Activated CD4-positive, alpha-beta T cell treated with anti-CD3 and anti-CD28 coated beads, Interleukin-2, amount 50 U/mL, for 48 hours (primary cell): ENCODE measurements at places on chromosomes 7 and 10.

DNA sequence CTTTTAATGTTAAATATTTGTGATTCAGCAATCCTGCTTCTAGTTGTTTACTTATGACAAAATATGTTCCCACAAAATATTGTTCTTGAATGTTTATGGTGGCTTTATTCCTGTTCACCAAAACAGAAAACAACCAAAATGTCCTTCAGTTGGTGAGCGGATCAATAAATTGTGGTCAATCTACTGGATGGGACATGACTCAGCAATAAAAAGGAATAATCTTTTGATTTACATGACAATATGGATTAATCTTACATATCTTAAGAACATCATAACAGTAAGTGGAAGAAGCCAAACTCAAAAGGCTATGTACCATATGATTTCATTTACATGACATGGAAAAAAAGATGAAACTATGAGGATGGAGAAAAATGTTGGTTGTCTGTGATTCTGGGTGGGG lies 691.3 kb upstream of the GHITM start:
- no peak for DNase-seq

- DNase-seq: no peak
Observed at GRCh38 chr10:48751730-48752129, 67.1 kb downstream of the WDFY4 start.

GRCh38 chr10:119942973-119943372 lies 50.4 kb downstream of the SEC23IP start:
- no peak for DNase-seq

DNA sequence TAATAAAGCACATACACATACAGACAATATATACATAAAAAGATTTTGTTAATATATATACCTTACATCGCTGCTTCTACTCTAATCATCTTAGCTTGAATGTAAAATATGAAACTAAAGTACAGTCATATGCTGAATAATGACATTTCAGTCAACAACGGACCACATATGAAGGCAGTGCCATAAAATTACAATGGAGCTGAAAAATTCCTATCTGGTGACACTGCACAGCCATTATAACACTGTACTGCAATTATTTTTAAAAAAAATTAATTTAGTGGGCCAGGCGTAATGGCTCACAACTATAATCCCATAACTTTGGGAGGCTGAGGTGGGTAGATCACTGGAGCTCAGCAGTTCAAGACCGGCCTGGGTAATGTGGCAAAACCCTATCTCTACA lies 122.3 kb downstream of the JMJD1C start:
- no peak for DNase-seq

DNA sequence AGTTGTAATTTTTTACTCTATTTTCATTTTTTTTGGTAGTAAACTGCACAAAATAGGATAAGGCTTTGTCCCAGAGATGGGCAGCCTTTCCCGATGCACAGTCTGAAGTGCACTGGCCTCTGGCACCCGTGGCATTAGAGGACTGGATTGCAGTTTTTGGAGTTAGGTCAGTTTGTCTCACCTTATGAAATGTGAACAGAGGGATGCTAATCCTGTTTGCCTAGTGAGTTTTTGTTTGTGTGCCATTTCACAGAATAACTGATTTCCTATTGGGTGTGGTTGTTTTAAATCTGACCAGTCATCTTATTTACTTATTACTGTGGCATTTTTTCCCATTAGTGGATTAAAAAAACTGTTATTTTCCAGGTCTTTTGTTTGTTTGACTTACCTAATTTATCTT lies 109.5 kb upstream of the GATA3 start:
- no peak for DNase-seq

DNA sequence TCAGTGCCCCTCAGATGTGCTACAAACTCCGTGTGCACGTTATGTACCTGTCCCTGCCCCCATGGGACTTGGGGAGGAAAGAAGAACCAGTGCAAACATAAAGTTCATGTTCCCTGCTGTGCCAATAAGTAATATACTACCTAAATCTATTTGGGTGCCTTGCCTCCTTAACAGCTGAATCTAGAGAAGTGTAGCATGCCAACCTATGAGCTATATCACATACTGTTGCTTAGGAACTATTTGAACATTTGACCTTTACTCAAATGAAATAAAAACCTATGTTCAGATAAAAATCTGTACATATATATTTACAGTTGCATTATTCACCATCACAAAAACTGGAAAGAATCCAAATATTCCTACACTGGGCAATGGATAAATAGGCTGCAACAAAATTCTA lies 9.8 kb downstream of the POT1 start:
- no peak for DNase-seq

GRCh38 chr7:90671571-90671970 lies 75.5 kb downstream of the CDK14 start:
- DNase-seq: no peak

DNA sequence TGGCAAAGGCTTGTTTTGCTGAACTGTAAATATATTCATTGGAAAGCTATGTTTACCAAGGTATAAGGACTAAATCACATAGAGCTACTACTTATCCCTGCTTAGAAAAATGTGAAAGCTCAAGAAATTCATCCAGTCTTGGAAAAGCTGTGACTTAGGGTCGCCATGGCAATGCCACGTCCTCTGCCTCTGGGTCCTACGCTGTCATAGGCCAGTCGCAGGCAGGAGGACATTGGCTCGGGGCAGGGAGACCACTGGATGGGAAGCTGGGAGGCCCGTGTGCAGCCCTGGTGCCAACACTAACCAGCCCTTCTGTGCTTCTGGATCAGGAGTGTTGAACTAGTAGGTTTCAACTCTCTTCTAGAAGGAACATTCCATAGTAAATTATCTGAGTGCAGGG lies 67.3 kb upstream of the PDZD8 start:
- no peak for DNase-seq

DNA sequence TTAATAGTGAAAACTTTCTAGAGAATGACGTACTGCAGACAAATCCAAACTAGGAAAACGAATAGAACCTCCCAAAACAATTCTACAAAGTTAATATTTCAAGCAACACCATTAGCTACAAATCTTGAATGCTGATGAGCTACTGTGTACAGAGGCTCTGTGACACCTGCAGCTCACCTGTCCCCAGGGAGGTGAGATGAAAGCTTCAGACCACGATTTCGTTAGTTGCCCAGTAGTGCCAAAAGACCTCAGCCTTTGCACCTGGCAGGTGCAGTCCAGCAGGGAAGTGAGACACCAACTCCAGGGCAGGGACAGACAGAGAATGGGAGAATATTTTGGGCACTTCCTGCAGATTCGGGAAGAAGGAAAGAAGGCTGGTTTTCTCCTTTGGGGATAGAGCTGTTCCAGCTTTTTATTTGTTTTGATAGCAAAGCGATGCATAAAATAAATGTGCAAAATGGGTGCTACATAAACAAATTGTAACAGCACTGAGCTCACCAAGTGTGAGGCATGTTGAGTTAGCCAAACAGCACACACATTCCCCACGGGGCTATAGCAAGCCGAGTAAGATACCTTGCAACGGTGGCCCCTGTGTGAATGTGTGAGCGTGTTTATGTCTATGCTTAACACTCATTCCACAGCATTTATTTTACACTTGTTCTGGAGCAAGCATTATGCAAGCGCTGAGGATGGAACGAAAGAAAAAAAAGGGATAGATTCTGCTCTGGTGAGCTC lies 1024.8 kb upstream of the AUTS2 start:
- DNase-seq: no peak

DNA sequence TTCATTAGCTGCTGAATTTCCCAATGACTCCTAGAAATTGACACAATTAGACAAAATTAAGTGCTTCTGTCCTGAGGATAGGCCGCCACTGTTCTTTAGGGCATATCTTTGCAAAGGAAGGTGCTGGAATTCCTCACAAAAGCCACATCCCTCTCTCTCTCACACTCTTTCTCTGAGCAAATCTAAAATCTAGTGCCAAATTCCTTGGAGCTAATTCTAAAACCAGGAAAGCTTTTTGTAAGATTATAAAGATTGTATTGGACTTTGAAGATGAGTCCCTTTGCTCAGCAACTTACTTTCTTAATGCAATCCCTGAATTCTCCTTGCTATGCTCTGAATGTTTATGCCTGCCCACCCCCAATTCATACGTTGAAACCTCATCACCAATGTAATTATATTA lies 288.9 kb downstream of the KCNMA1 start:
- no peak for DNase-seq

GRCh38 chr7:157851501-157852067 lies 514.8 kb downstream of the DNAJB6 start:
- peak; percentile 78 for DNase-seq

DNA sequence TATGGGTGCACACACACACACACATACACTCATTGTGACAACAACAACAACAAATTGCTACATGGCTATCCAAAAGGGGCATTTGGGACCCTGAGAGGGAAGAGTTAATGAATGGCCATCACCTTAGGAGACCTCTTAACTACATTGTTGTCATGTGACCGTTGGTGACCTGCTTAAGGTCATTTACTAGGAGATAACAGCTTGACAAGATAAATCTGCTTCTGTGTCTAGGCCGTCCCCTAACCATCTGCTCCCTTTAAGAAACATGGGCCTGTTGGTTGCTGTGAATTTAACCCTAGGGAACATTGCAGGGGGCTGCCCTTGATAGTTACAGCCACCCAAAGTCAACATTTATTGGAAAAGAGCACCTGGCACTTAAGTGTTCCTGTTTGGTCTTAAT lies 29.7 kb downstream of the C1QL3 start:
- DNase-seq: no peak

DNA sequence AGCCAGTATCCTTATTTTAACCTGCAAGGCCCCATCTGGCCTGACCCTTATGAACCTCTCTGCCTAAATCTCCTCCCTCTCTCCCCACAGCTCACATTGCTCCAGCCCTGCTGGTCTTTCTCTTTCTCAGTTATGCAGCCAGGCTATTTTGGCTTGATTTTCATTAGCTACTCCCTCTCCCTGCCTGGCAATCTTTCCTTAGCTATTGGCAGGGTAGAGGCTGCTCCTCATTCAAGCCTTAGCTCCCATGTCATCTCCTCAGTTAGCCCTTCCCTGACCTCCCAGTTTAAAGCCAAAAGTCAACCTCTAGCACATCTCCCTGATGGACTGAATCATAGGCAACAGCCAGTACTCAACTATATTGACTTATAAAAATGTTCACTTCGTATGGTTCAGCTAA lies 214.4 kb upstream of the CELF2 start:
- DNase-seq: no peak

DNA sequence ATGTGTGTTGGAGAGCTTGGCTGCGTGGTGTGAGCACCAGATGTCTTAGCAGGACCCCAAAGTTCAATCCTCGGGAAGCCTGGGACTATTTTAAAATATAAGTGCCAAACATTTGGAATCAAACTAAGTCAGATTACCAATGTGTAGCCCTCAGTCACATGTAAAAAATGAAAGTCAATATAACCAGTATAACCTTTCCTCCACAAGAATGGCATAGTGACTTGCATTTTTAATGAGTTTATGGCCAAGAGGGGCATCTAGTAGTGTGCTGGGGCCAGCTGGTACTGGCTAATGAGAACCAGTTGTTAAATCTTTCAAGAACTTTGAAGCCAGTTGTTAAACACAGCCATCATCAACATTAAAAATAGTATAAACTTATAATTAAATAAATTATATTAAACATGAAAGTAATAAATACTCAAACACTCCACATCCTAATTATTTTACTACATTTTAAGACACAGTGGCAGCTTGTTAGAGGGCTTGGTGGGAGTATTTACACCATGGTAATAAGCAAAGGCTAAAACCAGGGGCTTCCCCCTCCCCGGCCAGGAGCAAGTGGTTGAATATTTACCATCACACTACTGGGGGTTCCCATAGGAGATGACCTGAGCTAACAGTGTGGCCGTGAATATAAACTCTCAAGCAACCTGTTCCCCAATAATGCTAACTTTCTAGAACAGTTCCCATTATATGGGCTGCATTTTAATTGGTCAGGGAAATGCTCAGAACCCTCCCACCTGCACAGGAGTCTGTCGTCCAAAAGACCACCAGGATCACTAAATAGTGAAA lies 7.9 kb upstream of the FAM170B start:
- no peak for DNase-seq

DNA sequence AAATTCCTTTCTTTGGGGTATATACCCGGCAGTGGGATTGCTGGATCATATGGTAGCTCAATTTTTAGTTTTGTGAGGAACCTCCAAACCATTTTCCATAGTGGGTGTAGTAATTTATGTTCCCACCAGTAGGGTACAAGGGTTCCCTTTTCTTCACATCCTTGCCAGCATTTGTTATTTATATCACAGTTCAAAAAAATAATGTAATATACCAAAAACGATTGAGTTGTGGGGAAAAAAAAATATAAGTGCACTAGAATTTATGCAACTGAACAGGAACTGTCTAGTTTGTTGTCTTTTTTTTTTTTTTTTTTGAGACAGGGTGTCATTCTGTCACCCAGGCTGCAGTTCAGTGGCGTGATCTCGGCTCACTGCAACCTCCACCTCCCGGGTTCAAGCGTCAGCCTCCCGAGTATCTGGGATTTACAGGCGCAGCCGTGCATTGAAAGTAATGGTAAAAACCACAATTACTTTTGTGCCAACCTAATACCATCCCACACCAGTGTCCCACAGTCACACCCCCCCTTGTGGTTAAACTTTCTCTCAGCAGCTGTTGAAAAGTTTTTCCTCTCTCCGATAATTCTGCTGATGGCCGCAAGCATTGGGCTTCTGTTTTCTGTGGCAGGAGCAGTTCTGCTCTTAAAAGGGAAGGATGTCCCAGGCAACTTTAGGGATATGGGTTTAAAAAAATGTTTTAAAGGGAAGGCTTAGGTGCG lies 6.8 kb upstream of the LAT2 start:
- DNase-seq: no peak

DNA sequence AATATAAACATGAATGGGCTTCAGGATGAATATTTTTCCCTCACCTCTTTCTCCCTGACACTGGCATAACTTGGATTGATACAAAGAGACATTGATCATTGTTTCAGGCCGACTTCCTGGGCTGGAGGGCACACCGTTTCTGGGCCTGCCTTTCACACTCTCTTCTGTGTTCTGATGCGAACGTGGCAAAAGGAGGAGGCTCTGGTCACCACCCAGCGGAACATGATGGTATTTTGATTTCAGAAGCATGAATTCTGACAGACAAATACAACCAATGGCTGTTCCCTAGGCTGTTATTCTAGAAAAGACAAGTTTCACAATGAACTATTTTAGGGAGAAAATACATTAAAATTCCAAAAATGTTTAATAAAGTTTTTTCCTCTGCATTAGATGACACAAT lies 534.5 kb upstream of the MKI67 start:
- DNase-seq: no peak

GRCh38 chr7:30842542-30843451 lies 68.9 kb upstream of the AQP1 start:
- DNase-seq: no peak

DNA sequence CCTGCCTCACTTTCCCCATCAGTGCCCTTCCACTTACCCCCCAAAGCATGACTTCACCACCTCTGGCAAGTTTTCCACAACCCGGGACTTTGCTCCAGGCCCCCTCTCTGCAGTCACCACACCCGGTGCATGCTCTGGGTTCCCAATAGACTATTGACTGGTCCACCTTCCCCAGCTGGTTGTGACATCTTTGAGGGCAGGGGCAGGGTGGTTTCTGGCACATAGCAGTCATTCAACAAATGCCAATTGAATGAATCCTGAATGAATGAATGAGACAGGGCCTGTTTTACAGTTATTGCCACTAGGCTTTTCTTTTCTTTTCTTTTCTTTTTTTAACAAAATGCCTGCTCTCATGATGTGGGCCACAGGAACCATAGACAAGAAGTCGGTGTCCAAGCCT lies 28.8 kb upstream of the DOCK1 start:
- DNase-seq: no peak
